ENCODE measurements at places on chromosomes 4 and X.
A peak's percentile ranks its signal among the peaks of the same experiment; 100 is the strongest.

DNA sequence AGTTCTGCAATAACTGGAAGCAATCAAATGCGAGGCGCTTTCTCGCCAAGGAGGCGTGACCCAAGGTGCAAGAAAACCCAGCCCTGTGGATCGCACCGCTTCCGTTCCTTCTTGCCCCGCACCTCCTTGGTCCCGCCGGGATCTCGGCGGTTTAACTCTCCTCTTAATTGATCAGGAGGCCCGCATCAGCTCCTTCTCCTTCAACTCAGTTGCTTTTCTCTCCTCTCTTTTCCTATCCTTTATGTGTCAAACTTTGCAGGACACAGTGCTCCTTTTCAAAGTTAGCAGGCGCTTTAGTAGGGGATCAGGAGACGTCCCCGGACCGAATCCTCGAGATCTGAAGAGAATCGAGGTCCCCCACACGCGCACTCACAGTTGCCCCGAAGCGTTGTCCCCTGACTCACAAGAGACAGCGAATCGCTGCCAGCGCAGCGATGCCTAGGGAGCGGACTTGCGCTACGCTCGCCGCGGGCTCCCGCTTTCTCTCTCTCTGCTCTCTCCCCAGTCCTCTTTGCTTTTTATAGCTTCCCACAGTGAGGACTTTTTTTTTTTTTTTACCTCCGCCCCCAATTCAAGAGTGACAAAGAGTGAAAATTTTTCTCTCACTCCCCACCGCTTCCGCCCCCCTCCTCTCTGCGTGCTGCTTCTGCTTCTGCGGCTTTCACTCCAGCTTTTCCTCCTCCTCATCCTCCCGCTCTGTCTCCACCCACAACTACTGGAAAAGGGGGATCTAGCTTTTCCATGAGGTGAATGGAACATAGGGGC is at the start of gene DKK2:
TSS of gene DKK2 (minus strand) at position 495 of the 765 bp plus-strand sequence. CDS start 722 bp downstream, outside the sequence.
- no peak for DNase-seq

DNA sequence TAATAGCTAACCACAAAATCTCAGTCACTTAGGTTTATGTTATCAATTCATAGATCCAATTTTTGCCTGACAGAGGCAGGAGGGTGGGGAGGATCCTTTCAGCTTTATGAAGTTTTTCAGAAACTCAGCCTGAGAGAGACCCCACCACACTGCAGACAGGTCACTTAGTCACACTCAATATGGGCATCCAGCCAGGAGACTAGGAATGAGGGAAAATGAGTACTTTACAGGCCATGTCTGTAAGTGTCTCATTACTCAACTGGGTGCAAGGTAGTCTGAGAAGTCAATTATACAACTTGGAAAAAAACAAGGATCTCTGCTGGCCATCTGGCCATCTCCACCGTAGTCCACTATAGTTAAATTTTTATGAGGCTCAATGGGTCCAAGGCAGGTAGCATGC is 365.9 kb downstream of the INPP4B start:
- DNase-seq: no peak

DNA sequence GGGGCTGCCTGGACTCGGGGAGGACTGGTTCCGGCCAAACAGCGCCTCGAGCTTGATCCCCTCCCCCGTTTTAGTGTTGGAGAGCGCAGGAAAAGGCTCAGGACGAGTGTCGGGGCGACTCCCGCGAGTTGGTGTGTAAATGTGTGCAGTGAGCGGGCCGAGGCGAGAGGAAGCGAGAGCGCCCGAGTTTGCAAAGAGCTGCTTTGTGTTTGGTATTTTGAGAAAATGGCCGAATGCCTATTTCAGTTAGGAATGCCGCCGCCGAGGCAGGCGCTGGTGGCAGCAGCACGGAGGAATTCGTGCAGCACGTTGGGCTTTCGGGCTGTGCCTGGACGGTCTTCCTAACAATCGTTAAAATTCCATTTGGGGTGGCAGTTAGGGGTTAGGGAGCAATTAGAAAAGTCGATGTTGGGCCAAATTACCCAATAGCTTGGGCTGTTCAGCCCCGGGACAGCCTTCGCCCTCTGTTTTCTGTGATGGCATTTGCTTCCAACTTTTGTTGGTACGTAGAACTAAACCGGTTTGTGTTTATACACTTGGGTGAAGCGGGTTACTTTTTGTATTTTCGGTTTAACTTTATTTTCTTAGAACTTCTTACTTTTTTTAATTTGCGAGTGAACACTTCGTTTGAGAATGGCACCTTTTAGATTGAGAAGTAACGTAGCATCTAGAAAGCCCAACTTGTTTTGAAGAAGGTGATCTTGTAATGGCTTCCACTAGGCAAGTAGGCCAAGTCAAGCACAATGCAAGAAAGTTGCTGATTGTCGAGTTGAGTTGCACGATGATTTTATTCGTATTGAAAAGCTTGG is 1.6 kb downstream of the REST start:
- peak; percentile 38 for DNase-seq

GRCh38 chrX:43970528-43970927 is 2.7 kb downstream of the NDP start:
- DNase-seq: no peak

- DNase-seq: no peak
Observed at GRCh38 chr4:38820329-38821061, 15.9 kb upstream of the TLR1 start.

DNA sequence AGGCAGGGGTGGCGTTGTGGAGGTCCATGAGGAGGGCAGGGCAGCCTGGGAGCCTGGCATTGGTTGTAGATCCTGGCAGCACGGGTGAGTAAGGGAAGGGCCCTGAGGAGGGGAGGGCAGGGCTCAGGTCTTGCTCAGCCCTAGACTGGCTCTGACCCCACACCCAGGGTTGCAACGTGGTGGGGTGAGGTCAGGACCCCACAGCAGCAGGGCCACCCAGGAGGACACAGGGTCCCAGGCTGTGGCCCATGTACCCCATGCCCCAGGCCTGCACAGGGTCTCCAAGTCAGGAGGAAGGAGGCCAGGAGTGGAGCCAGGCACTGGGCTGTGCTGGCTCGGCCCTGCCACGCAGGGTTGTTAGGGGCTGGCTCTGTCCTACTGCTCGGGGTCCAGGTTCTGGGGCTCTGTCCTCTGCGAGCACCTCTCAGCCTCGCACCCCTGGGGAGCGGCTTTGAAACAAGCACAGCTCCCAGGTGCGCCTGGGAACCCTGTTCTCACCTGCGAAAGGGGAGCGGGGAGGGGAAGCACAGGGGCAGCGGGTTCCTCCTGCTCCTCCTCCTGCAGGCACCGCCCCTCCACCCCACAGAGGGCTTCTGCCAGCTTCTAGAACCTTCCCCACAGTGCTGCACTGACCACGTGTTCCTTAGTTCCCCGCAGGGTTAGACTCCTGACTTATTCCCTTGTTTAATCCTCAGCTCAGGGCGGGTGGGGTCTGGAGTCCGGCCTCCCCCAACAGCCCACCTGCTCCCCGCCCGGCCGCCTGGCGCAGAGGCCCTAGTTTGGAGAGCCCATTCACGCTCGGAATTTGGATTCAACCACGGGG is 20.4 kb downstream of the MSANTD1 start:
- no peak for DNase-seq

GRCh38 chr4:164847016-164847415 is 30.0 kb upstream of the APELA start:
- no peak for DNase-seq

DNA sequence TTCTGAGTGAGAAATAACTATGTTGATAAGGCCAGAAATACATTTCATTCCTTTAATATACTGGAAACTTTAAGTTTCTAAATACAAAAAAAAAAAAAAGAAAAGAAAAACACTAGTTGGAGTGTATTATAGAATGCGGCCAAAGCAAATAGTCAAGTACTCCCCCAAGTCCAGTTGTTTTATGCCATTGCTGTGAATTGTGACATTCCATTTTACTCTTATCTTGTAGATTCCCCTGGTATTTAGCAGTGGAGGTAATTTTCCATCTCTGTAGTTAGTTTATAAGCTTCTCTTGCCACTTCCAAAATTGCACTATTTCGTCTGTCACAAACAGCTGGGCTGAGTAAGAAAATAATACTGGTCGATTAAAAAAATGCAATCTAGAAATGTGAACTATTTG is 426.0 kb downstream of the PCDH18 start:
- no peak for DNase-seq

- no peak for DNase-seq
Observed at GRCh38 chr4:149896432-149896831, 80.8 kb upstream of the IQCM start.

DNA sequence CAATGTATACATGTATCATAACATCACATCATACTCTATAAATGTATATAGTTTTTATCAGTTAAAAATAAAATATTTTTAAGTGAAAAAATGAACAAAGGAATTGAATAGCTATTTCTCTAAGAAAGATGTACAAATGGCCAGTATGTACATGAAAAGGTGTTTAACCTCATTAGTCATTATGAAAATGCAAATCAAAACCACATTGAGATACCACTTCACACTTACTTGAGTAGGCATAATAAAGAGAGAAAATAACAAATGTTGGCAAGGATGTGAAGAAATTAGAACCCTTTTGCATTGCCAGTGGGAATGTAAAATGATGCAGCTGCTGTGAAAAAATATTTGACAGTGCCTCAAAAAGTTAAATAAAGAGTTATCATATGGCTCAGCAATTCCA is 95.5 kb downstream of the IRS4 start:
- no peak for DNase-seq

DNA sequence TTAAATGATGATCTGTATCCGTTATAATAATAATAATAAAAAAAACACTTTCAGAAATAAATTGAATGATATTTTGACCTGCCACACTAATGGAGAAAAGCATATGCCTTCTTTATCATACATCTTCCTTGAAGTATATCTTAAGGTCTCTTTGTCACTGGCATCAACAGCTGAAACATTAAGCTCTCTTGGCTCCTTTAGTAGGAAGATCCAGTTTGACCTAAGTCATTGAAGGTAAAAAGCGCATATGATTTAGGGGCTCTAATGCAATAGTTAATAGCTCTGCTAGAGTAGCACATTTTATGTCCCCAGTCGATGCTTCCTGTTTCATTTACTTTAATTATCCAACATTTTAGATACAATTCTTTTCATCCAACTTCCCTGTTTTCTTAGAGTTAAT is 1010.8 kb downstream of the STPG2 start:
- no peak for DNase-seq

DNA sequence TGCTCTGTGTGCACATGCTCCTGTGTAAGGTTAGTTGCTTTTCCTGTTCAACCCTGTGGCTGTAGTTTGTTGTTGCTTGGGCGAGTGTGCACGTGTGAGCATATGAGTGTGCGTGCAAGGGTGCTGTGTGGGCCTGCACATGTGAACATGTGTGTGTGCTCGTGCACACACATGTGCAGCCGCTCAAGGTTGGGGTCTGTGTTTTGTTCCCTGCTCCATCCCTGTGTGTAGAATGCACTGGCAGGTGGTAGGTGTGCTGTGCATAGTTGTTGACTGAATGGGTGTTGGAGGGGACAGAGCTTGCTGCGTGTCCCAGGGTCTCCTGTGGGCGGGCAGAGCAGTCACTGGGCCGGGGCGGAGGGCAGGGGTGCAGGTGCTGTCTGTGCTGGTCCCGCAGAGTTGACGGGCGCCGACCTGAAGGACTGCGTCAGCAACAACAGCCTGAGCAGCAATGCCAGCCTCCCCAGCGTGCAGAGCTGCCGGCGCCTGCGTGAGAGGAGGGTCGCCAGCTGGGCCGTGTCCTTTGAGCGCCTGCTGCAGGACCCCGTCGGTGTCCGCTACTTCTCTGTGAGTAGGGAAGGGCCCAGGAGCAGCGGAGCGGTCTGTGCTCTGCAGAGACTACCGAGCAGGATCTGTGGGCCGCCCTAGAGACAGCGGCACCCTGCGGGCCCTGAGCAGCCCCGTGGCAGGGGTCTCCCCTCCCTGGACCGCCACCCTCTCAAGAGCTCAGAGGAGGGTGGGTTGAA is 27.9 kb upstream of the HGFAC start:
- no peak for DNase-seq

DNA sequence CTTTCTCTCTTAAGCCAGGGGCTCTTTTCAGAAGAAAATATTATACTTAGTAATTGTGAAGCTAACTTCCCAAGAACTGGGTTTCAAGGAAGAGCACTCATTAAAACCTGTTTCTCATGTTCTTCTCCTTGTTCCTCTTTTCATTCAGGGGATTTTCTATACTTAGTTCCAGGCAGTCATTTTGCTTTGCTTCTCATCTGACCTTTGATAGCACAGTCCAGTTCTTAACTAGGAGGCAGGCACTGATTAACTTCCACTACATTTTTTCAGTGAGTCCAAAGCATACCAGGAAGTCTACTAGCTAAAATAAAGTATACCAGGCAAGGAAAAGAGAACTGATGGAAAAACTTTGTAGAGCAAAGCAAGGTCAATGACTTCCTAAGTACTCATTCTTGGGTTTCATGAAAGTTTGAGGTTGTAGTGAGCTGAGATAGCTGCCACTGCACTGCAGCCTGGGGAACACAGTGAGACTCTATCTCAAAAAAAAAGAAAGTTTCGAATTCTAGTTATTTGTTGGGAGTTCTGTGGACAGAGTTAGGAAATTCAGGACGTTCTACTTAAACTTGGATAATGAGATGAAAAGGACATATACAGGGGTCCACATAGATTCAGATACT is 190.1 kb upstream of the HS3ST1 start:
- DNase-seq: no peak

DNA sequence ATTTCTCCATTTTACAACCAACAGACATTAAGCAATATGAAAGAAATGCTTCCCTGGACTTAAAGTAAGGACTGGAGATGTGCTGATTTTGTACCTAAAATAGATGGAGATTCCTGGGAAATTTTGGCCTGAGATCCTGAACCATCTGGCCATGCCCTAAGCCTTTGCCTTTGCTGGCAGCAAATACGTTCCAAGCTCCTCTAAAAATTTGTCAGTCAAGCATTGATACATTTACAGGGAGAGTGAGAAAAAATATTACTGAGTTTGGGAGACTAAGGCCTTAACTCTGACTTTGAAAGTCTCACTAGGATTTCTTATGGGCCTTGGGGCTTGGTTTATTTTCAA is 63.9 kb downstream of the FHDC1 start:
- no peak for DNase-seq

- no peak for DNase-seq
Observed at GRCh38 chr4:113763029-113763285, 1.4 kb upstream of the CAMK2D start.

GRCh38 chrX:20653070-20653469 is 386.4 kb upstream of the RPS6KA3 start:
- DNase-seq: no peak

DNA sequence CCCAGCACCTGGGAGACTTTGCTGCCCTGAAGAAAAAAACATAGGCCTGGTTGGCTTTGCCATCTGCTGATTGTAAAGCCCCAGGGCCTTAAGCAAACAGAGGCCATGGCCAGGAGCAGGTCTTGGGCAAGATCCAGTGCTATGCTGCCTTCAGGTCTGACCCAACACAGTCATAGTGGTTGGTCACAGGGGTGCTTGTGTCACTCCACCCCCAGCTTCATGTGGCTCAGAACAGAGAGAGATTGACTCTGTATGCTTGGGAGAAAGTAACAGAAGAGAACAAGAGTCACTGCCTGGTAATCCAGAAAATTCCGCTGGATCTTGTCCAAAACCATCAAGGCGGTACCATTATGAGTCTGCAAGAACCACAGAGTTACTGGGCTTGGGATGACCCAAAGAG is 24.4 kb upstream of the SMARCA5 start:
- DNase-seq: no peak

DNA sequence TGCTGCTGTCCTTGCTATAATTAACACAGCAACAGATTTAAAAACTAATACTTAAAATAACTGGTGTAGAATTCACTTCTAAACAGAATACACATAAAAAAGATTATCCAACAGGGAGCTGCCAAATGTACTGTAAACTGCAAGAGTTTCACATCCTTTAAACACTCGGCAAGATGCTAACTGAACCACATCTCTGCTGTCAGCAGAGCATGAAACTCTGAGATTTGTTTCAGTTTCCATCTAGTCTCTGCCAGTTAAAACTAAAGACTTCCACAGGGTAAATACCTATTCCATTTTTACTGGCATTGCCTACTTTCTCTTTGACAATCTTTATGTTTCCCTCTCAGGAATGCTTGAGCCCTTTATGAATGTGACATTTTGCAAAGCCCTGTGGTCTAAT is 127.7 kb downstream of the SLC7A11 start:
- DNase-seq: no peak
